ENCODE measurements at places on chromosomes 3 and 15. TPM values are rescaled to one million over a fixed set of nuclear protein-coding genes. Genes with fewer than 3 reads are reported as not detected.

Gene C3orf62
- 2.3 TPM for total RNA-seq

Gene MGLL
- 82.1 TPM for total RNA-seq

Gene MORC1
- total RNA-seq: not detected

Gene GABRR3
- not detected for total RNA-seq

Gene DAG1
- total RNA-seq: 61.2 TPM

Gene IQCH
- 2.6 TPM for total RNA-seq

Gene CPNE9
- not detected for total RNA-seq

Gene CFAP100
- not detected for total RNA-seq

Gene ABHD17C
- 12.1 TPM for total RNA-seq

DNA sequence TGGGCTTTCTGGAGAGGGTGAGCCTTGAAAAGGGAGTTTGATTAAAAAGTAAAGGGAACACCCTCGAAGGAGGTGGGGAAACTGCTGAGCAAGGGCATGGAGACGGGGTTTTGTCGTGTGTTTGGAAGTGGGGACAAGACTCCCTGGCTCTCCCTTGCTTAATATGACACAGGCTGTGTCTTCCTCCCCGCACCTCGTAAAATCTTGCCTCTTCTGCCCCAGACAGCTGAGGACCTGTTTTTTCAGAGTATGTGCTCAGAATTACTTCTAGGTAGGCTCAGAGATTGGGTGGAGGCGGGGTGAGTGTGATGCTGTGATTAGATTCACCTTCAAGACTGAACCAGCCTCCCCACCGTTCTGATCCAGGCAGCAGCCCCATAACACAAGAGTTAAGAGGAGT, 244.4 kb upstream of the TLE3 start:
- no peak for DNase-seq

GRCh38 chr15:98526094-98526493, 122.2 kb upstream of the IGF1R start:
- DNase-seq: no peak

DNA sequence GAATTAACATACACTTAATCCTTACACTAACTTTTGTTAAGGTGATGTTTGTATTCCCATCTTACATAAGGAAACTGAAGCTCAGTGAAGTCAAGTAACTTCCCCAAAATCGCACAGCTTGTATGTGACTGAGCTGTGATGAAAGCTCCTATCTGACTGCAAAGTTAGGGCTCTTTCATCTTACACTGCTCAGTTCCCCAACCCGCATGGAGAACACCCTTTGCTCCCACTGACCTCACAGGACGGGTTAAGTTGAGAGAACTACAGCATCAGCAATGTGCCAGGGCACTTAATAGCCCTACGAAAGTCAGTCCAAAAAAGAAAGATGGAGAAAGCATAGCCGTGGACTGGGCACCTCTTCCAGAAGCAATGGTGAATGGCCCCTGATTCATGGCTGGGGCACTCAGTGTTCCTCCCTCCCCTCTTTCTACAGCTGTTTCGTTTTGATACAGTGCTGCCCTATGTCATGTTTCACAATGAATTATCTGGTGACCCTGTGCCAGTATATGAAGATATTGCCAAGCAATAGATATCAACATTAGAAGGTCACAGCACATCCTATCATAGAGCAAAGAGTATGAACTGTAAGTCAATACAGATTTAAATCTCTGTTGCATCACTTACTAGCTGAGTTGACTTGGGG, 38.0 kb downstream of the CADPS start:
- DNase-seq: no peak

DNA sequence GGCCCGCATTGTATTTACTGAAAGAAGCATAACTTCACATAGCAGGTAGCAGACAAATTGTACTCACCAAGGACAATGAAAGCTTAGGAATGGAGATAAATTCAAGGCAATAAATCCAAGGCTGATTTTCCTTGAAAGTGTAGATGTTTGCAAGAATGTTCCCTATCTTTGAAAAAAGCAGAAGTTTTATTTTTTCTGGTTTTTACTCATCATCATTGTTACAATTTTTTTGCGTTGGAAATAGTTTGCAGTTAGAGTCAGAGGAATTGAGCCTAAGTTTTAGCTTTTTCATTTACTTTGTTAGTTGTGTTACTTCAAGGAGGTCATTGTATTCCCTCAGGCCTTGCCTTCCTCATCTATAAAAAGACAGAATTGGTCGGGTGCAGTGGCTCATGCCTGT, 213.9 kb upstream of the TBL1XR1 start:
- DNase-seq: no peak

DNA sequence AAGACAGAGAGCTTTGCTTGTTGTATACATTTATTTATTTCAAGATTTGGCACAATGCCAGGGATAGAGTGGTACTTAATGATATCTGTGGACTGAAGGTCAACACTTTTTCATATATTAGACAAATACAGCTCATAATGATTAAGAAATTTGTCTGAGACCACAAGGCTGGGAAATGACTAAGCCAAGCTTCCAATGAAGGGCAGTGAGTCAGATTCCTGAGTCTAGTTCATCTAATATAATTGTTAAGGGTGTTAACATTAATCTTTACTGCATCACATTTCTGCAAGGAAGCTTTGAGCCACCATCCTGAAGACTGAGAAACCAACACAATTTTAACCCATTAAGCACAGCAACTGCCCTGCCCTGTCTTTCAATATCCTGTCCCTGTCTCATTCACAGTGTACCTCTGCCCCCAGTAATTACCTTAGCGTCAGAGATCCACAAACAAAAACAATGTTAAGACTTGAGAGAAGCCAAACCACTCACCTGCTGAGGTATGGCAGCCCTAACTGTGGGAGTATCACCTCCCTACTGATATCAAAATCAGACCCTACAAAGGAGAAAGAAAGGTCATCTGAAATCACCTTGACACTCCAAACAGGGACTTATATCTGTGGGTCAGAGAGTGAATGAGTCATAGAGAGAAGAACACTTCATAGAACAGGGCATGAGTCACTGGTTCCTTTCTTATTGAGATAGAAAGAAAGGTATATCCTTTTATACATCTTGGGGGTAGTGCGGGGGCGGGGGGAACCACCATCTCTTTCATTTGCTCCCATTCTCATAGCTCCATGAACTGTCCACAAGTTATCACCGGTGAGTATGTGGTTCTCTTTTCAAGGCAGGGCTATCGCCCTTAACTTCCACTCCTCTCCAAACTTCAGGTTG, 74.7 kb downstream of the MAGI1 start:
- DNase-seq: peak; percentile 89

- no peak for DNase-seq
Measured at GRCh38 chr3:32136703-32137102, 30.3 kb downstream of the GPD1L start.

DNA sequence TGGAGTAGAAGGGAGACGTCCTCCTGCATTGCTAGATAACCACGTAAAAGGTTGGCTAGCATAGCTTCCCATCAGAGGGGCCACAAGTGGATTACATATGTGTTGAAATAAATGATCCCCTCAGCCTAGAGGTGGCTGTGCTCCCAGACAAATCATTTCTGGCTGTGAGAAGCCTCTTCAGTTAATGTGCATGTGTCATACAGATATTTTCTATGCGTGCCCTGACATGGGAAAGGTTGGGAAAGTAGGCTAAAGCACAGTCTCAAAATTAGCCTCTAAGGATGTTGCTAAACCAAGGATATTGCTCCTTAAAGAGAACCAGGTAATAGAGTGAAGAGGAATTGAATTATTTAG, 17.8 kb downstream of the USP3 start:
- no peak for DNase-seq

- peak; percentile 64 for DNase-seq
Measured at GRCh38 chr15:47442371-47442770, 274.9 kb upstream of the SEMA6D start.

GRCh38 chr3:179825527-179826246, 172.8 kb downstream of the USP13 start:
- no peak for DNase-seq

- peak; percentile 60 for DNase-seq
Measured at GRCh38 chr3:12986986-12987385, 86.2 kb downstream of the IQSEC1 start.

DNA sequence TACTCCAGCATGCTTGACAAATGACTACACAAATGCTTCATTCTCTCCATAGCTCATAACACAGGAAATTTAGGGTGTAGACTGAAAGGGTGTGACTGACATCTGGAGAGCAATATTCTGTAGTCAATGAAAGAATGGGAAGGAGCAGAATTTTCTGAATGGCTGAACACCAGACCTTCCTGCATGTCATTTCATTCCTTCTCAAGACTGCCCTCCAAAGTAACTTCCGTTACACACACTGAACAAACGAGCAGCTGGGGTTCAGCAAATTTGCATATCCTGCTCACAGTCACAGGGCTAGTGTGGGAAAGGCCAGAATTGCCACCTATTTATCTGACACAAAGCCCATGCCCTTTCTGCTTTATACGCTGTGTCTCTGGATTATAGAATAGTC, 325.0 kb upstream of the CFAP20DC start:
- DNase-seq: no peak

DNA sequence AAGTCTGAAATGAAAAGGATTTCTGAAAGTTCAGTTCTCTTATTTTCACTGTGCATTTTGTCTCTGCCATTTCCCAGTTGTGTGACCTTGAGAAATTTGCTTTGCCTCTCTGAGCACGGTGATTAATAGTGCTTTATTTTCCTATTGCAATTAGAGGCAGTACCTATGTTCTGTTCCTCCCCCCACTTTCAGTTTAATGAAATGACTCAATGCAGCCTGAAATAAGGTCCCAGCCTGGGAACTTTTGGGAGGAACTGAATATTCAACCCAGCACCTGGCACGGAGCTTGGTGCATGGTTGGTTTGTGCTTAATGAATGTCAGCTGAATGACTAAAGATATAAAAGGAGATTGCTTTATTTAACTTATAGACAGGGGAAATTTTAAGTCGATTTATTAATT, 352.6 kb downstream of the PDCD6IP start:
- DNase-seq: no peak

GRCh38 chr15:78761891-78762385, 49.3 kb downstream of the ADAMTS7 start:
- DNase-seq: no peak
